Chondrocyte (in vitro differentiated cells): ENCODE measurements at places on chromosomes 7 and 10. TPM values are rescaled to one million over a fixed set of nuclear protein-coding genes. Genes with fewer than 3 reads are reported as not detected.

GRCh38 chr10:107727767-107728317 lies 563.3 kb upstream of the SORCS1 start:
- no peak overlapping the region for H3K27ac ChIP-seq
- H3K4me3 ChIP-seq: no peak overlapping the region
- H3K4me1 ChIP-seq: no peaks in the 10 kb centered on the region

EZH2 gene
- total RNA-seq: 10.6 to 11.0 TPM (median 10.6 TPM) in 3 replicates

- no peaks in the 10 kb centered on the region for H3K27me3 ChIP-seq
- no peaks in the 10 kb centered on the region for H3K36me3 ChIP-seq
- DNase-seq: no peak
- H3K27ac ChIP-seq: no peak overlapping the region
These were observed 643.1 kb downstream of the PARD3 start for GRCh38 chr10:34171957-34172527.

GPR15LG gene
- not detected in 3 replicates for total RNA-seq

DNA sequence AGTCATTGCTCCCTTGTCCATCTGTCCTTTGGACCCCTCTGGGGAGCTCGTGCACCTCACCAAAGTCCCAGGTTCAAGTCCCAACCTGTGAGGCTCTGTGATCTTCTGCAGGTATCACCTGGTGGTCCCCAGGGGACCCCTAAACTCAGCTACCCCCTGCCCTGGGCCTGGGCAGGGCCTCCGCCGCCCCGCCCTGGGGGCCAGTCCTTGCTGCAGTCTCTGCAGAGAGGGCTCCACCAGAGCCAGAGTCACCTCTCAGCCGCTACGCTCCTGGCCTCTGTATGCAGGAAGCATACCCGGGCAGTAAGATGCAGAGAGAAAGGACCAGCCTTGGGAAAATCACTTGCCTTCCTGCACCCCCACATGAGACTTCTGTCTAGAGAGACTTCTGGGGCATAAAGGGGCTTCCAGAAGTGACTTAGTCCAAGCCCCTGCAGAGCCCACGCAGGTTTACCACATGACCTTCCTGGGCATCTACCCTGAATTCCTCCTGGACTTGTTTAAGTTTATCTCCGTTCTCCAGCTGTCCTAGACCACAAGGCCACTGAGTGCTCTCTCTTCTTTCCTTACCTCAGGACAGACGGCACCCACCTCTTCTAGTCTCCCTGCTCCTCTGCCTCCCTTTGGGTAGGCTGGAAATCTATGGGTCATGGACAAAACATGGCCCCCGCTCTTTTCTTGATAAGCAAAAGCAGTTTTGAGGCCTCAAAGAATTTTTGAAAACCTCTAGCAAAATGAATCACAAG lies 21.2 kb downstream of the CALML5 start:
- DNase-seq: no peak
- no peaks in the 10 kb centered on the region for H3K36me3 ChIP-seq
- H3K27ac ChIP-seq: no peak overlapping the region
